Sciatic nerve (tissue), 2 donors: ENCODE measurements at places on chromosomes 2 and 18. TPM values are rescaled to one million over a fixed set of nuclear protein-coding genes. Genes with fewer than 3 reads are reported as not detected.

The POTEJ gene
- total RNA-seq, result not detected

The FHL2 gene
- 208 TPM for total RNA-seq

The C2orf80 gene
- not detected for total RNA-seq

The ILKAP gene
- total RNA-seq, result 61.7 TPM

GRCh38 chr2:46290078-46290477, 7.1 kb upstream of the EPAS1 start:
- DNase-seq, result no peak

- no peak for DNase-seq
Measured at GRCh38 chr2:225806105-225806504, 406.6 kb downstream of the NYAP2 start.

- DNase-seq, result no peak
Measured at GRCh38 chr2:12513339-12513738, 203.4 kb upstream of the TRIB2 start.

DNA sequence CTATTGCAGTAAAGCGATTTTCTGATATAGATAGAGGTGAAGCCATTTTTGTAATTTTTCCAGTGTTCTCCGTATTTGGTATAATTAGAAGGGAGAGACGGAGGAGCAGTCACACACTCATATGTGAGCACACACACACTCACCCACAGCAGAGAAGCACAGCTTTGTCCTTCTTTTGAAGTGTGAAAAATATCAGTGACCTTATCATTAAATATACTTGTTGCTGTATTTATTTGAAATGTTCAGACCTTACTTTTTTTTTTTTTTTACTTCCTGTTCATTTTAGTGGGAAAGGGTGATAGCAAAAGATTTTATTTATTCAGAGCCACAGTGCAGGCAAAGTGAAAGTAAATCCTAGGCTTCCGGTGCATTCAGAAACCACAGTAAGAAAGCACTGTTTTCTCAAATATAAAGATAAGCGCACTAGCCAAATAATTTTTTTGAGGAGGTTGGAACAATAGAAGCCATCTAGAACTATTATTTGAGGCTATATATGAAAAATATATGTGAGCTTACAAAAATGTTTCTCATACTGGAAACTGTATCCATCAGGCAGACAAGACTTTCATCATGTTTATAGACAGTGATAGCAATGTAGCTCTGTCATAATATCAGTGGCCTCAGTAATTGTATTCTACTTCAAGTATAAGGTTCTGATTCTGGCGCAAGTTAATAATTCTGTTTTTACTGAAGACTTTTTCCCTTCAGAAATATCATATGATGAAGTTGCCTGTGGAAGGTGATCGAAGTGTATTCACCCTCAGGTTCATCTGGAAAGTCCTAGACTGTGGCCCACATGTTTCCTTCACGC, 37.2 kb downstream of the TSHZ1 start:
- DNase-seq, result no peak

DNA sequence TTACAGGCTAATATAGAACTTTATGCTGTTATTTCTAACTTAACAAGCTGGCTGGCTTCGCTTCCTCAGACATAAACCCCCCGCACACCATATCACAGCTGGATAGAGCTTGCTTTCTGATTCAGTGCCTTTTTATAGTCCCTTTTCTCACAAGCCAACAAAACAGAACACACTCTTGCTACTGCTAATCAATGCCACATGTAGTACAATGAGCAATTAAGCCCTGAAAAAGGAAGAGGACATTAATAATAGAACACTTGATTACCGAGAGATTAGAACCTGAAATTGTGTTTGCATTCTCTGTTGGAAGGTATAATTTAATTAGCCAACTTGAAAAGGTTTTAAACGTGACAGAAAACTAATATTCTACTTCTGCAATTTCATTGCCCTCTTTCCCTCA, 267.7 kb upstream of the CYRIA start:
- no peak for DNase-seq

DNA sequence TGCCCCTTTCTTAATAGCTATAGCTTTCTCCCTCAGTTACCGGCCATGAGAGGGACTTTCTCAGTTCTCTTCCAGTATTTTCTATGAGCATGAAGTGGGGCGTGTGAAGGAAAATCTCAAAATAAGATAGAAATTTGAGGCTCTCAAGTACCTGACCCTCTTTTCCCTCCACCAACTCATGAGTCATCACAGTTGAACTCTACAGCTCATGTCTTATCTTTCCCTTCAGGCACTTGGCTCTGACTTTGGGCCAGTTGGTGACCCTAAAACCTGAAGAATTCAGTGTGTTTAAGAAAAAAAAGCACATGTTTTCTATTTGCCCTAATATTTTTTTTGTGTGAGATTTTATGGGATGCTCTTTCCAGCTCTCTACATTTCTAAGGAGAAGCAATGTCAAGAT, 896.7 kb upstream of the ZEB2 start:
- no peak for DNase-seq

DNA sequence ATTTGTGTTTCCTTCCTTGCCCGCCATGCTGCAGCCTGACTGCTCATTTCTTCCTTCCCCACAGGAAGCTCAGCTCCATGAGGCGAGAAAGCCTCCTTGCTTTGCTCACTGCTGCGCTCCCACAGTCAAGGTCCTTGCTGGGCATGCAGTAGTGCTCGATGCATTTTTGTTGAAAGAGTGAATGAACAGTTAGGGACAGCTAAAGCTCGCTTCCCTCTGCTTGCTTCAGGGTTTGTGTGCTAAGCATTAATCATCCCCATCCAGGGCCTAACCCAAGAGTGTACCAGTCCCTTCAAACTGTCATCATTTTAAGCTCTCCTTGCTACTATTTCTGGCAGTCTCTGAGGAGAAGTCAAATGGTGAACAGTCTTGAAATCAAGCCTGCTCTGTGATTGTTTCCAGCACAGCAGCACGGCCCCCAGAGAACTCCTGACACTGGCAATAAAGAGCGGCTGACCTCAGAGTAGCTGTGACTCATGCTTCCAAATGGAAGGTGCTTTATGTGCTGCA, 171.7 kb upstream of the SOX11 start:
- DNase-seq, result no peak

DNA sequence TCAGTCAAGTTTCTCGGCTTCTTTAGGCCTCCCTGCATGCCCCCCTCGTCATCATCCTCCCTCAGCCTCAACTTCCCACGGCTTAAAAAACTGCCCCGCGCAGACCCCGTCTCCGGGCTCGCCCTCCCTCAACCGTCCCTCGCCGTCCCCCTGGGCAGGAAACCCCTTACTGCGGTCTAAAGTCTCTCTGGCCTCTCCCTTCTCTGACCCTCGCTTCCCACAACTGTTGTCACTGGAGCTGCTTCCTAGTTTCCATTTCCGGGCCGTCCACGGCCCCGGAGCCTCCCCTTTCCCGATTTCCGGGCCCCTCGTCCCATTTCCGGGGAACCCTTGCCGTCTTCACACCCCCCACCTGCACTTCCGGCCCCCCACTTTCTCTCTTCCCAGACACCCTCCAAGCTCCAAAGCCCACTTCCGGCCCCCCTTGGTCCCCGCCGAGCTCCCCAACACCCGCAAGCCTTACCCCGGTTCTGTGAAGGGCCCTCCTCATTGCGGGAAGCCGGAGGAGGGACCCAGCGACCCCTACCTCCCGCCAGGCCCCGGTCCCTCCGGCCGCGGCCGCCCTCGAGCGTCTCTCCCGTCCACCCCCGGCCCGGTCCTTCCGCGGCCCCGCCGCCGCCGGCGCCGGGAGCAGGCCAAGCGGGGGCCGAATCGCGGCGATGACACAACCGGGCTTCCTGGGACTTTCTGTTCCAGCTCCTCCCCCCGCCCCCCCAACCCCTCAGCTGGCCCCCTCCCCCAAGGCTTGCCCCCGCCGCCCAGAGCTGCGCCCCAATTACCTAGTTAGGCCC, 513 bp downstream of the TRIP12 start:
- peak; percentile 85 for DNase-seq

GRCh38 chr18:80197528-80197927, 49.8 kb downstream of the PARD6G start:
- no peak for DNase-seq

DNA sequence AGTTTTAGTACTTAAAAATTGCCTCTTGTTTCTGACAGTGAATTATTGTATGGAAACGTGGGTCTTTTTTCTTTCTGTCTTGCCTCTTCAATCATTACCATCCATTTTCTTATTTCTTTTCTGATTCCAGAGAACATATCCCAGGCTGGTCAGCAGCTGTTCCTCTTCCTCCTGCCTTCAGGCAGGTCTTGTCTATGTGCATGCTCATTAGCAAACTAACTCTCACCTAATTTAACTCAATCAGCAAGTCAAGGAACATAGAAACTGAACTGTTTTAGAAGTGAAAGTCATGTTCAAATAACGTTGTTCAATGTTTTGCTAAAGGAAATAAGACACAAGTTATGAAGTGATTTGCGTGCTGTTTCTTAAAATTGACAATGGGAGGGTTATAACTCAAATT, 241.5 kb downstream of the PTGR3 start:
- no peak for DNase-seq

GRCh38 chr18:35564795-35565453, 16.6 kb upstream of the GALNT1 start:
- no peak for DNase-seq
